ELF-1 (cell line): ENCODE measurements at places on chromosomes 11 and 22.

- no peak for DNase-seq
Measured at GRCh38 chr11:62360685-62361084, 23.4 kb downstream of the ASRGL1 start.

DNA sequence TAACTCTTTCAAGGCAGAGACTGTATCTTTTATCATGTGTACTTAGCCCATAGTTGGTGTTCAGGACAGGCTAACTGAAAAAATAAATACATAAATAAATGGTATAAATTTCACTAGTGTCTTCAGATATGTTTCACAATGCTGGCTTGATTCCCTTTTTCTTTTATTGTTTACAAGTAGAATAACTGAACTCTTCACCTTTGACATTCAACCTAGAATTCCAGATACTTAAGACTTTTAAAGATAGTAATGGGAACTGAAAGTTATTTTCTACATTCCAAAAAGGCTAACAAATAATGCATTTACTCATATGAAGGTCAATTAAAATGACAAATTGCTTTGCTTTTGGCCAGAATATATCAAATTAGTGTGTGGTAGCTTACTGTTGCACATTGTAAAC, 411.3 kb upstream of the TENM4 start:
- no peak for DNase-seq

DNA sequence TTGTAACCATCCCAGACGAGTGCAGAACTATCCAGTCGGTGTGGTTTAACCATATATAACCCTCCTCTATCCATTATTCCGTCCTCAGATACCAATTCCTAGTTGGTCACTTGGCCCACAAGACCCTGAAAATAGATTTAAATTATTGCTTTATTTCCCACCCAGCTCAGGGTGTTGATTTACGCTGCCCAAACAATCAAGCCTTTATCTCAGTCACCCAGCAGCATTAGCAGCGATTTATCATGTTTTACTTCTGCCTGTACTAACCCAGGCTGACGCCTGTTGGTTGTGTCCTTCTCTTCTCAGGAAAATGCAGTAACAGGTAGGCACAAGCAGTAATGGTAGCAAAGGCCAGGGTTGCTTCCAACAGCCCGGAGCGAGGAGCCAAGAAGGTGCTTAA, 81.2 kb downstream of the DSCAML1 start:
- DNase-seq = no peak

DNA sequence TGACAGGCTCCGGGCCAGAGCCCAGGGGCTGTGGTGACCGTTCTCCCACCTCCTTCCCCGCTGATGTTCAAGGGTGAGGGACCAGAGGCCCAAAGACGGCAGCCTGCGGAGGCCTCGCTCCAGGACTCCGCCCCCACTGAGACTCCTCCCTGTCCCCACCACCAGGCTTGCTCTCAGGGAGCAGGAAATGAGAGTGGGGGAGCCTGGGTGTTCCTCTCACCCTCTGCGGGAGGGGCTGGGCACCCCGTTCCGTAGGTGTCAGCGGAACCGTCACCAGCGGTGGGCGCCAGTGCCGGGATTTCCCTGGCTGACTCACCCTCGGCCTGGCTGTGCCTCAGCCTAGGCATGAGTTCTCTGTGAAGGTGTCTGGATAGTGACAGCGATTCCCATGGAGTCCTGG, 15.7 kb downstream of the DAGLA start:
- DNase-seq = peak; percentile 50

- no peak for DNase-seq
Measured at GRCh38 chr22:45525480-45525879, 22.8 kb downstream of the FBLN1 start.

GRCh38 chr22:25929321-25929878, 187.4 kb downstream of the MYO18B start:
- DNase-seq = no peak

- DNase-seq = no peak
Measured at GRCh38 chr22:24165673-24166072, 15.6 kb upstream of the SUSD2 start.

DNA sequence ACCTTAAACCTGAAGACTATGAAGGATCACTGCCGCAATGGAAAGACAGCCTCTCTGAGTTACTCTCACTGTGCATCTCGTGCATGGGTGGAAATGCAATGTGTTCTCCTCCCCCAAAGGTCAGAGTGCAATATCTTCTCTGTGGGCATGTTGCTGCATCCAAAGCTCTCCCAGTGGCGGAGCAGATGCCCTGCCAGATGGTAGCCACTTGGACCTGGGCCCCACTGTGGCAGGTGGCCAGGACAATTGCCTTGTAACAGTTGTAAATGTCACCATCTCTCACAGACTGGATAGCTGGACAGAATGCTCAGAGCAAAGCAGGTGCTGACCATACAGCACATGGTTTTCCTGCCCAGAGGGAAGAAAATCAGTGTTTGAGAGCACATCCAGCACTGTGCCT, 542.0 kb downstream of the FAM181B start:
- no peak for DNase-seq

DNA sequence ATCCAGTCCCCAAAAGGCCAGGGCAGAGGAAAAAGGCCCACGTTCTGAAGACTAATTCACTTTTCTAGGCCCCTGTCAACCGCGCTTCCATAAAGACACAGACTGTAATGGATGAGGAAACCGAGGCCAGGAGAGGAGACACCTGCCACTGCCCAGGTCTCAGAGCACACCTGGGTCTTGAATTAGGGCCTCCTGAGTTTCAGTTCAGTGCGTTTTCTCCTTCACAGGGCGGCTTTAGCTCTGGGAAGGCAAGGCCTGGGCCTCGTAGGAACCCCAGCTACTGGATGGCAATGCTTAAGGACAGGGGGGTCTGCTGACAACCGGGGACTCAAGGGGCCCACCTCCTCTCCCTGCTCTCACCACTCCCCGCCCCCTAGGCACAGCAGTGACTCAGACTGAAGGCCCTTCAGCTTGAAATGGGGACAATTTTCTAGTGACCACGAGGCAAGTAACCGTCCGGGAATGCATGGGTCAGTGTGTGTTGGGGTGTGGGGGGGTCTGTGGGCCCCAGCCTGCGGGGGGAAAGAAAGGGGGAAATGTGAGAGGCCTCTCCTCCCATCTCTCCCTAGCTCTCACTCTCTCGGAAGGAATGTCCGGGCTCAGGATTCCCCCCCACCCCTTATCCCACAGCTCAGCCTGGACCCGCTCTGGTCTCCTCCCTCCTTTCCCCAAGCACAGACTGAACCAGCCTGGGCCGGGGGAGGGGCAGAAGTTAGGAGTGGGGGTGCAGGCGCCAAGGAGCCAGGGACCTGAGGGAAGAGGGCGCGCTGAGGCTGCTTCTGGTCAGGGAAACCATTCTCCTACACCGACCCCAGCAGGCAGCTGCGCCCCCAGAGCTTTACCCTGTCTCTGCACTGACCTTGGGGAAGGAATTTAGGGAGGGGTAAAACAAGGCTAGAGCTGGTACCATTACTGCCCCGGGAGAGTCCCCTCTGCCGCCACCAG, 17.2 kb downstream of the CREB3L1 start:
- peak; percentile 70 for DNase-seq

DNA sequence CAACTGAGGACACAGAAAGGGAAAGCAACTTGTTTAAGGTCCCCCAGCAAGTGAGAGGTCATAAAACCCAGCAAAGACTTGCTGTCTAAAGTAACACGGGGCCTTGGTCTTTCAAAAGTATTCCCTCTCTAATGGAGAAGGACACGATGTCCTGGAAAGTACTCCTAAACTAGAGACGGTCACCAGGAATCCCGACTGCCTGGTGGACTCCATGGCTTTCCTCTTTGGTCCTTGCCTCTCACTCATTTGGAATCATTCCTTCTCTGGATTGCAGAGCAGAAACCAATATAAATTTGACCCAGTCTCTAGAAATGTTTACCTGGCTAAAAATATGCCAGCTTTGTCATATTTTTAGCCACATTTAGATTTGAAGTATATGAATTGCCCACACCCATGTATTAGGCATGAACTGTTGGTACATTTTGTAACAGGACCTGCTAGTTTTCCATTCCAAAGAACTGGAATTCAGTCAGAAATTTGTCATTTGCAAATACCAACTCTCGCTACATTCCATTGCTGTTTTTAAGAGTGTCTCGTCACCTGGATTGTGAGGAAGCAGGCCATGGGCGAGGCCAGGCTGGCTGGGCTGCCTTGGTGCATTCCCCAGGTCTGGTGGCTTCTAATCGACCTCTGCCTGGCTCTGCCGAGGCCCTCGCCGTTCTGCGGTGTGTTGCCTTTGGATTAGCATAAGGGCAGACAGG, 12.9 kb downstream of the NAV2 start:
- peak; percentile 32 for DNase-seq

- no peak for DNase-seq
Measured at GRCh38 chr11:117298195-117298594, 7.0 kb downstream of the BACE1-AS start.

DNA sequence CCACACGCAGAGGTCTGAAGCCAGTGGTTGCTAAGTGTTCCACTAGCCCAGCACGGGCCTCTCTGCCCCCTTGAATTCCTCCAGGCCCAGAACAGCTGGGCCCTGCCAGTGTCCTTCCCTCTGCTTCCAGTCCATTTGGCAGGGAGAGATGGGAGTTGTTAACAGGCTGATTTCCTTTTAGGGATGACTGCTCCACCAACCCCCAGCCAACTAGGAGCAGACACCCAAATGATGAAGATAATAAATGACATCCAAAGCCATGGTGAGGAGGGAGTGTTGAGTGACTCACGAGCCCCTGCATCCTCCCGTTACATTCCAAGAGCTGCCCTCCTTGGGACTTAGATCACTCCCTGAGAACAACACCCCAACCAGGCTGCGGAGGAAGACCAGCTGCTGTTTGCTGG, 20.6 kb downstream of the PARVA start:
- DNase-seq = peak; percentile 82

DNA sequence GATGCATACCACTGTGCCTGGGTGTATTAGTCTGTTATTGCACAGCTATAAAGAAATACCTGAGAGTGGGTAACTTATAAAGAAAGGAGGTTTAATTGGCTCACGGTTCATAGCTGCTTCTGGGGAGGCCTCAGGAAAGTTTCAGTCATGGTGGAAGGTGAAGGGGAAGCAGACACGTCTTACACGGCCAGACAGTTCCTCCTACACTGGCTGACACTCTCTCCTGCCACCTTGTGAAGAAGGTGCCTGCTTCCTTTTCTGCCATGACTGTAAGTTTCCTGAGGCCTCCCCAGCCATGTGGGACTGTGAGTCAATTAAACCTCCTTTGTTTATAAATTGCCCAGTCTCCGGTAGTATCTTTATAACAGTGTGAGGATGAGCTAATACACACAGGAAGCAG, 33.6 kb upstream of the CD81 start:
- DNase-seq = no peak

DNA sequence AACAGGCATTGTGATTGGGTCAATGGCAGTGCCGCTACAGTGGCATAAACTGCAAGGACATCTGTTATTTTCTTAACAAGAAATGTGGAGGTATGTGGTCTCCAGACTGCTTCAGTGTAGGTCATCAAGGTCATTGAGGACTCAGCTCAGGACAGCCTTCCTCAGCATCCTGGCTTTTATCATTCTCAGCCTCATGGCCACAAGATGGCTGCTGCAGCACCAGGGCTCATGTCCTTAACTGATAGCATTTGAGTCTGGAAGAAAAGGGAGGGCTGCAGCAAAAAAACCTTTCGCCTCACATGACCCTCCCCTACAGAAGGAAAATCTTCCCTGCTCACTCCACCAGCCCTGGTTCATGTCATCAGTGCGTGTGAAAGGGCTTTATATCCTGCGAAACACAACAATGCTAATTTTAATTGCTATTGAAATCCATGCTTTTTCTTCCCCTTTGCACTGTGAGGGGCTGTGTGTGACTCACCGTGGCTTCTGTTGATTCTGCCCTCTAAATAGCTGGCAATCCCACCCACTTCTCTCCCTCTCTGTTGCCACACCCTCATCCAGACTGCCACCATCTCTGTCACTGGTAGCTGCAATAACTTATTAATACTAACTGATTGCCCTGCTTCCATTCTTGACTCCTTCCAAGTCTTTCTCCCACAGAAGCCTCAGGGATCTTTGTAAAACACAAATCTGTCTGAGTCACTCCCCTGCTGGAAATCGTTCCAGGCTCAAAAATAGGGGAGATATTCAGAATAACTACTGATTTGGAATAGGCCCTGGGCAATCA, 43.8 kb downstream of the CHRDL2 start:
- DNase-seq = peak; percentile 21

DNA sequence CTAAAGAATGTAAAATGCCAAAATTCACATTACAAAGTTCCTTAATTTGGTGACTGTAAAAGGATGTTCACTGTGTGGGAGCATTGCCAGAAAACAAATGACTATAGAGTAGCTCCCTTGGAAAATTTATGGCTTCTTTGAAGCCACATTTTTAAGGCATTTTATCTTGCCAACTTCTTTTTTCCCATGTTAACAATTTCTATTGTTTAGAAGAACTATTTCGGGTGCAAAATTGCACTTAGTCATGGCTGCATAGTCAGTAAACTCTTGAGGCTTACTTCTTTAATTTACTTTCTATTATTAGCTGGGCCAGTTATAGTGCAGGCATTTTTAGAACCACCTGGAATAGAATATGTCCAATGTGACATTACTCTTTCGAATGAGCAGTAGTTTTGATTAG, 515.3 kb downstream of the JRKL start:
- no peak for DNase-seq

GRCh38 chr11:60777106-60777505, 8.0 kb upstream of the MS4A10 start:
- DNase-seq = no peak

DNA sequence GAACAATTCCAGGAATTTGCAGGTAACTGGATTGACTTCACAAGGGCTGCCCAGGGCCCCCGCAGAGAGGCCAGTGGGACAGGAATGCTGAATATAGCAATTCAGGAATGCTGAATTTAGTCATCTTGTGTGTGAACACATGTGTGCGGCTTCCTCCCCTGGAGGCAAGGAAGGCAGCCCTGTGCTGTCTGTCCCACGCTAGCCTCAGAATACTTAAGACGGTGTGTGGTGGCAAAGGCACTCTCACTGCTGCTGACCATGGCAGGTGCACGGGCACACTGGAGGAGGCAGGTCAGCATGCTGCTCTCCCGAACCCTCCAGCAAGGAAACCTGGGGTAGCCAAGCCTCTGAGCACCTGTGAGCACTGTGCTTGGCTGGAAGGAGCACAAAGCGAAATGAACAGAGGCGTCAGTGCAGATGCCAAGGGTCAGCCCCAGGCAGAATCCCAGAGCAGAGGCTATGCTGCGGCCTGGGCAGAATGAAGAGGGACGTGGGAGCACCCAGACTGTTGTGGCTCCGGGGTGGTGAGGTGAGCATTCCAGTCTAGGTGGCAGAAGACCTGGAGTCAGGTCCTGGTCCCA, 2.7 kb downstream of the GNAZ start:
- DNase-seq = peak; percentile 82

- DNase-seq = no peak
Measured at GRCh38 chr11:45739866-45740265, 65.1 kb upstream of the SLC35C1 start.

- DNase-seq = no peak
Measured at GRCh38 chr11:44421090-44421675, 111.2 kb upstream of the ALX4 start.
